ENCODE measurements at places on chromosomes 5 and 9.

DNA sequence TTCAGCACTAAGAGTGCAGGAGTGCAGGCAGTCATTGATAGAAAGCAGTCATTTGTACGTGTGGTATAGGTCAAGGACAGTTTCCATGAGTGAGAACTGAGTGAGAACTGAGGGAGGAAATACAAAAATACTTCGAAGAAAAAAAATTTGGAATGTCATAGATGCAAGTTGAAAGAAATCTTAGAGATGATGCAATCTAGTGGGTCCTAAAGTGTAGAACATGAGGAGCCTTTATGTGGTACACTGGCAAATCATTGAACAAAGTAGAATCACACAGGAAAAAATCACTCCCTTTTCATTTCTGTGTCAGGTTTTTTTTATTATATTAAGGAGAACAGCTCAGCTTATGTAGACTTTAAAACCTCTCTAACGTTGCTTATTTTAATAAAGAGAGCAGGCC lies 26.4 kb upstream of the SLC1A1 start:
- no peak for DNase-seq

DNA sequence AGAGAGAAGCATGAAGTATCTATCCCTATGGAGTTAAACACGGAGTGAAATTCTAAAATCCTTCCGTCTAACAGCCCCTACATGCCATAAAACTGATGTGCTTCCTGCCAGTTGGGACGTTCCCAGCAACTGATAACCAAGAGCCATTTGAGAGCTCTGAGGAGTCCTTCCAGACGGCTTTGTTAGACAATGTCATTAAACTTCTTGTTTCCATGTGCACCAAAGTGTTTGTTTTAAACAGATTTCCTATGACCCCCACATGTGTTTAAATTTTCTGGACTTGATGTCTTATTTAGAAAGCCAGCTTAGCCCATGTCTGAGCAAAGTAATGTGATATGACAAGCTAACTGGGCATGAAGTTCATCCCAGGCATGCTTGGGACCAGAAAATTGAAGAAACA lies 57.2 kb upstream of the LPAR1 start:
- DNase-seq = no peak

DNA sequence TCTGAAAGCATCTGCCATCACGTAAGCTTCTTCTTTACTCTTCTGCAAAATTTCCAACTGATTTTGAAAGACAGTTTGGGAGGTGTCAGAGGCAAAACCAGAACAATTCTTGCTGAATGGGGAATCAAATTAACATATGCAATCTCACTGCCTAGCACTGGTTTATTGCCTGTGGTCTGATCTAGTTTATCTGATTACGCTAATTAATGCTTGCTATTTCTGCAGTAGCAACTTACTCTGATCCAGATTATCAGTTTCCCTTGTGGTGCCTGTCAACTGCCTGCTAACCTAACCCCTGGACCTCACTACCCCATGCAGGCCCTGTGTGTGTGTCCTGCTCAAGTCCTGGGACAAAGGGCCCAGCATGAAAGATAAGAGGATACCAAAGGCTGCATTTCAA lies 40.3 kb downstream of the CCDC125 start:
- no peak for DNase-seq

GRCh38 chr9:3742586-3742985 lies 216.8 kb upstream of the RFX3 start:
- no peak for DNase-seq

DNA sequence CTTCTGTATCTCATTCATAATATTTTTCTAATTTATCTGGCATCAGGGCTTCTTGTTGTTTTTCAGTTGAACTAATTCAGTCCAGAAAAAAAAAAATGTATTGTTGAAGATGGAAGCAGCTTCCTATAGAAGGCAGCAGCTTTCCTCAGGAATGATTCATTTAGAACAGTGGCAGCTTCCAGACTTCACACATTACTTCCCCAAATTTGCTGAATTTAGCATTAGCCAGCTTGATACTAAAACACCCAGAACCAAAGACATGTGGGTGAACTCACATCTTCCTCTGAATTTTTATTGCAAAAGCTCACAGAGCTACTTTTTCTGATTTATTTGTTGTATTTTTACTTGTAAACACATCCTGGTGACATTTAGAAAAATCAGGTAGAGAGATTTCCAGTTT lies 53.8 kb downstream of the HCN1 start:
- DNase-seq = no peak

GRCh38 chr9:134899818-134900217 lies 17.9 kb downstream of the FCN1 start:
- DNase-seq = no peak

DNA sequence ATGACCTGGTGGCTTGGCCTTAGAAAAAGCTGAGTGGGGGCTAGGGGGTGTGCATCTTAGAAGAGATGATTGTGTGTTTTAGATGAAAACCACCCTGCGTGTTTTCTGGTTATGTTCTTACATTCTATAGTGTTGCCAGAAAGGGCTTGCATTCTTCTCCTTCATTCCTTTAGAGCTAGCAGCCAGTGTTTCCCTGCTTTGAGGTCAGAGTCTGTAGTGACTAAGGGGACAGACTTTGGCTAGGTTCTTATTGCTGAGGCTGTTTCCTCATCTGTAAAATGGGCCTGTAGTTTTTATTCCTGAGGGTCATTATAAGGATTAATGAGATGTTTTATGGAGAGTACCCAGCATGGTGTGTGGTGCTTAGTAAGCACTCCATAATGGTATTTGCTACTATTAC lies 6.4 kb downstream of the MAST4 start:
- no peak for DNase-seq

DNA sequence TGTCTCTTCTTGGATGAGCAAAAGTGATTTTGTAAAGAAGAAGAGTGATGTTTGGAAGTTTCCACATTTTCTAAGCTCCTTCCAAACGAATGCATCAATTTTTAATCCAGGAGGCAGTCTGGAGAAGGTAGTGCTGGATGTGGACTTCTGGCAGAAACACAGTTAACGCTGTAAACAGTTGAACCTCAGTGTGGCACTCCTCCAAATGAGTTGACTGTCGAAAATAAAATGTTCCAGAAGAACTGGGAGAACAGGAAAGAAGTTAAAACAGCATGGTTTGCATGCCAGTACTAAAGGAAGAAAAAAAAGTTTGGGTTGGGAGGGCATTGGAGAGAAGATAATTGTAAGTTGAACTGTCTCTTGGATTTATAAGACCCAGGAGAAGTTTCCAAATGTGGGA lies 6.5 kb downstream of the ZNF462 start:
- DNase-seq = no peak

DNA sequence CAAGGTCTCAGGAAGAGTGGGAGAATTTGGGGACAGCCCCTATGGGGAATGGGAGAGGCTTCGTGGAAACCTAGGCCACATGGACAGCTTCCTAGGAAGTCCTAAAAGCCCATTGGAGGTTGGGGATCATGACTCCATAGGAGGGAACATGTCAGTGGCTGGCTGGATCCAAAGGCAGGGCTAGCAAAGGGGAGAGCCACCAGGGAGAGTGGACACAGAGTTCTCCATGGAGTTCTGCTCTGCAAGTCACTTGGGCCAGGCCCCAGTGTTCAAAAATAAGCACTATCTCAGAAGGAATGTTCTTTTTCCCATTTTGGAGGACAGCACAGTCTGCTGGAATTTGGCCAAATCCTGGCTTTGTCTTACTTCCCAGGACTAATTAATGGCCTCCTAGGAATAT lies 140.6 kb upstream of the RAD23B start:
- no peak for DNase-seq
